Fibroblast of skin of left quadriceps (primary cell): ENCODE measurements at places on chromosomes 16 and 17.

DNA sequence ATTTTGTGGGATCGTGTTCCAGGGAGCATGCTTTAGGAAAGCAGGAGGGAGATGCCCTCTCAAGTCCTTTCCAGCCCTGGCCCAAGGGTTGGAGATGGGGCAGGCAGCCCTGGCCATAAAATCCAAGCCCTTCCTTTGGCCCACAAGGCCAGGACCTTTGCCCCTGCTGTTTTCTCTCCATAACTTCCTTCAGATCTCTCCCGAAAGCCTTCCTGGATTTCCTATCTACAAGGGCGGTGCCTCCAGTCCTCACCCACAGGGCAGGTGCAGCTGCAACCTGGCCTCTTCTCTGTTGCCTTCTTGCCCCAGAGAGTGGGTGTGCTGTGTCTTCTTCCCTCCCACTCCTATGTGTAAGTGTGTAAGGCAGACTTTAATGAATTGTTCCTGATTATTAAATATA, 8.5 kb upstream of the PDP2 start:
- no peak for DNase-seq

GRCh38 chr17:5615476-5615875, 31.2 kb upstream of the NLRP1 start:
- no peak for DNase-seq

GRCh38 chr16:69319381-69319780, 8.2 kb downstream of the VPS4A start:
- DNase-seq: no peak

DNA sequence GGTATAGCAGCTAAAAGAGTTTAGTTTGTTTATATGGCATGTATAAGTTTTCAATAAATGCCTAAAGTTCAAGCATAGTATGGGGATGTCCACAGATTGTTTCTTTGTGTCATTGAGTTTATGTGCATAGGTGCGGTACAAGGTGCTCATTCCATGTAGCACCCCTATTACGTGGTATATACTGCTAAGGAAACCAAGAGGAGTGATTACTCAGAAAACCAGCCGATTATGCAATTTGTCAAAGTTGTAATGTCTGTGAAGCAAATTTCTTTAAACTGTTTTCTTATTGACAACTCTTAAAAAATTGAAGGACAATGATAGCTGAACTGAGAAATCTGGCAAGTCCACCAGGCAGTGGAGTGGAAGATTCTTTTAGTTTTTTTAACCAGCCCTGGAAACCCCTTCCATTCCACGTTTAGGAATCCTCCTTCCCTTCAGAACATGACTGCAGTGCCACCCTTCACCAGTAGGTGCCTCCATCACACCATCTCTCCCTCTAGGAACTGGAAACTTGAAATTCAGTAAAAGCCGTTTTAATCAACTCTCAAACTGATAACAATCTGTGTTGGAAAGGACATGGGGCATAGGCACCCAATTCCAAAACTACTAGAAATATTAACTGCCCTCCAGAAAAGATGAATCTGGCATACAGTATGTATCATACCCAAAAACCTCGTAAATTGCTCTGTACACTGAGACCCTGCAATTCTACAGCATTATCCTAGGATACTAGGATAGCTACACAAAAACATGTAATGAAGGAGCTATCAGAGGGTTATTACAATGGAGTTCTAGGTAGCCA, 43.5 kb downstream of the REXO5 start:
- DNase-seq: peak; percentile 40

DNA sequence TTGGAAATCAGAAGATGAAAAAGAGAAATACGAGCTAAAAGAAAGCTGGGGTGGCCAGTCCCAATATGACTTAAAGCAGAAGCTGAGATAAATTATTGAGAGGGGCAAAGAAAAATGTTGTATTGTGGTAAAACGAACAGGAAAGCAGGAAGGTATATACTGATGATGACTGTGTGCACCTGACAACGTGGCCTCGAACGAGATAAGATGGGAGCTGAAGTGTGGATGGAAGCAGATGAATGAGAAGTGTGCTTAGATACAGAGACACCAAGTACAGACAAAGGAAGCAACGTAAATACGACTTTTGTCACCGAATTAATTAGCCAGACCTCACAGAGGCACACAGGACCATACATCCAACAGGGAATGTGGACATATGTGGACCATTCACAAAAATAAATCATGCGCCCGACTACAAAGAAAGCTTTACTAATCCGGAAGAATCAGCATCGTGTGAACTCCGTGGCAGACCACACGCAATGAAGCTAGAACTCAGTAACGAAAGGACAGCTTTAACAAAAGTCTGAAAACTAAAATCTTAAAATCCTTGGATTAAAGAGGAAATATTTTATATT, 218.7 kb downstream of the RPTOR start:
- DNase-seq: no peak

DNA sequence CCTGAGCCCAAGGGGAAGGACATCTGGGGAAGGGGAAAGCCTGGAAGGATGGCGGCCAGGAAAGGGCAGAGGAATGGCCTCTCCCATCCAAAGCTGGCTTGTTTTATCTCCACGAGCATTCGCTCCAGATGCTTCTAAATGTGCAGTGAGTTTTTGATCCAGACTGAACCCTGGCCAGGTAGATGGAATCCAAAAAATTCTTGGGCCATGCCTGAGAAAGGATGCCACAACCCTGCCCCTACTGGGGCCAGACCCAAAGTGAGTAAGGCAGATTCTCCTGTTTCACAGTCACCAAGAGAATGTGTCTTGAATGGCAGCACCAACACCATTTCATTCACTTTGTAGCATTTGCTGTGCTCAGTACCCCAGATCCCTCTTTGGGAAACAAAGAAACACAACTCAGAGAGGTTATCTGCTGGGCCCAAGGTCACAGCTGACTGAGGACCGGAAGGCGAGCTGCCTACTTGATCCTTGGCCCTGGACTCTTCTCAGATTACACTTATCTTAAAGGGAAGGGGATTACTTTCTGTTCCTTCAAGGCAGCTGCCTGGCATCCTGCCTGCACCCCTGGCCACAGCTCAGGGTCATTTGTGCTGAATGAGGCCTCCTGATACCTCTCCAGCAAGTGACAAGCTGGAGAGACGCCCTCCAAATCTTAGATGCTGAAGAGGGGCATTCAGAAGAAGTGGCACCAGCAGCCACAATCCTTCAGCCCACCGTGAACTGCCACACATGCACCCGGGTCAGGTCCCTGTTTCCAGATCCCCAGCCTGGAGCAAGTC, 3.6 kb downstream of the LRRC75A start:
- DNase-seq: no peak

- no peak for DNase-seq
Observed at GRCh38 chr16:6286176-6286575, 1046.5 kb upstream of the RBFOX1 start.

- no peak for DNase-seq
Observed at GRCh38 chr17:66535611-66536010, 233.2 kb downstream of the PRKCA start.

GRCh38 chr17:55820675-55821074, 69.8 kb downstream of the PCTP start:
- DNase-seq: no peak

DNA sequence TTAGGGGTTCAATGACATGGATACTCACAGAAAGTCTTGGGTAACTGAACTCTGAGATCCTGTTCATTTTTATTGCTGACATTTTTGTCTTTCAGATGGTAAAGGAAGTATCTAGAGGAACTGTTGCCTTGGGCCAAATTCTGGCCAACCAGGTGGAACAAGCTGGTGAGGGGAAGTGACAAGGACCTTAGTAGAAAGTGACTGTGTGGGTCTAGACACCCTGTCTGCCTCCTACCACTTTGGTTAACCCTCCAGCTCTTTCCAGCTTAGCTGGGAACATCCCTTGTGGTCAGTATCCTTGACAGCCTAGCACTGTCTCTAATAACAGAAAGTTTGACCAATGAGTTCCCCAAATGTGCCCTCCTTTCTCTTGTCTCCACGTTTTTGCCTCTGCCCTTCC, 28.8 kb upstream of the PRKCB start:
- no peak for DNase-seq

- DNase-seq: no peak
Observed at GRCh38 chr16:49462362-49462988, 88.9 kb downstream of the C16orf78 start.

GRCh38 chr17:21213638-21214014, 335 bp downstream of the TMEM11 start:
- DNase-seq: no peak

DNA sequence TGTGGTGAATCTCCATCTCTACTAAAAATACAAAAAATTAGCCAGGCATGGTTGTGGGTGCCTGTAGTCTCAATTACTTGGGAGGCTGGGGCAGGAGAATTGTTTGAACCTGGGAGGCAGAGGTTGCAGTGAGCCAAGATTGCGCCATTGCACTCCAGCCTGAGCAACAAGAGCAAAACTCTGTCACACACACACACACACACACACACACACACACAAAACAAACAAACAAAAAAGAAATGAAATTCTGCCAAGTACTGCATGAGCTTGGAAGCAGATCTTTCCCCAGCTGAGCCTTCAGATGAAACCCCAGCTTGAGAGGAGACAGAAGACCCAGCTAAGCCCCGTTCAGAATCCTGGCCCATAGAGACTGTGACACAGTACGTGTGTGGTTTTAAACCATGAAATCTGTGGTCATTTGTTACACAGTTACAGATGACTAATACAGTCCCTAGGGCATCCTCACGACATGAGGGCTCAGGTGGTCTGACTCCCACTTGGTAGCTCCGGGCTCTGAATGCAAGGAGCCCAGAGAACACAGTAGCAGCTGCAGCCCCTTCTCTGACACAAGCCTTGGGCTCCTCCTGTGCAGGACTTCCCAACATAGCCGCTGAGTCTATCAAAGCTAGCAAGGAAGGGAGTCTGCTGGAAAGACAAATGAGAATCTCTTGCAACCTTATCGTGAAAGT, 132.8 kb downstream of the SEC14L1 start:
- no peak for DNase-seq

- DNase-seq: no peak
Observed at GRCh38 chr16:14117051-14117450, 45.9 kb downstream of the MRTFB start.

- no peak for DNase-seq
Observed at GRCh38 chr17:79809530-79810129, 12.8 kb upstream of the CBX8 start.

- no peak for DNase-seq
Observed at GRCh38 chr16:66574531-66574930, 4.7 kb upstream of the CMTM2 start.

GRCh38 chr17:17398943-17399926, 77.6 kb upstream of the MED9 start:
- no peak for DNase-seq

- DNase-seq: no peak
Observed at GRCh38 chr16:66653581-66654350, 42.8 kb downstream of the CMTM4 start.

GRCh38 chr16:30964574-30965226, 7.1 kb downstream of the SETD1A start:
- no peak for DNase-seq

GRCh38 chr17:45902892-45903346, 8.6 kb downstream of the MAPT start:
- no peak for DNase-seq

- DNase-seq: no peak
Observed at GRCh38 chr16:77383606-77384187, 51.1 kb downstream of the ADAMTS18 start.

DNA sequence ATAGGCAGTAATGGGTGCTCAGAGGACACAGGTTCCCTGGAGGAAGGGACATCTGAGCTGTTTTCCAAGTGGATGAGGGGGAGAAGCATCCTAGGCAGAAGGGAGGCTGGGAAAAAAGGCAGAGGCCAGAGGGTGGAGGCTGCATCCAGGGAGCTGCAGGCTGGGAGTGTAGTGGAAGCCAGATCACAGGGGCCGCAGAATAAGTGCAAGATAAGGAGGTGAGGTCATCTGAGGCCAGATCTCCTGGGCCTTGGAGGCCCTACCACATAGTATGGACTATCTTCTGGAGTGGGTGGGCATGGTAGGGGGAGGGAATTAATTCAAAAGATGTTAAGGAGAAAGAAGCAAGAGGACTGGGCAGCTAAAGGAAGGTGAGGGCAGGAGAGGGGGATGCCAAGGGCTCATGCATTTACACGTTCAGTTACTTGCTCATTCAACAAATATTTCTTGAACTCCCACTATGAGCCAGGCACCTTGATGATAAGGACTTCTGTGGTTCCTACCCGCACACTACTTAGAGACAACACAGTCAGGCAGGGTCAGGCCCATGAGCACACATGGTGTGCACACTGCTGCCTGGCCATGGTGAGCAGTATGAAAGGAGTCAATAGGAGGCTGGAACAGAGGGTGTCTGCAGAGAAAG, 2.4 kb upstream of the RIPOR1 start:
- DNase-seq: no peak

DNA sequence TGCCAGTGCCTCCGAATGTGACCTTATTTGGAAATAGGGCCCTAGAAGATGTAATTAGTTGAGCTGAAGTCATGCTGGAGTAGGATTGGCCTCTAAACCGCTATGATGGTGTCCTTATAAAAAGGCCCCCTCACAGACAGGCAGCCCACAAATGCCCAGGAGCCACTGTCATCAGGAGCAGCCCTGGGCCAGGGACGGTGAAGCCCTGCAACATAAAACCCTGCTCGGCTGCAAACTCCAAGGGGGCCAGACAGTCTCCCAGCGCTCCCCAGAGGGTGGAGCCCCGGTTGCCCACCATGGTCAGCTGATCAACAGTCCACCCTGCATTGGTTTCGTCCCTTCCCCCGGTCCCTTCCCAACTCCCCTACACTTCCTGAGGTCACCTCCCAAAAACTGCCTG, 351.7 kb downstream of the FOXL1 start:
- DNase-seq: no peak

DNA sequence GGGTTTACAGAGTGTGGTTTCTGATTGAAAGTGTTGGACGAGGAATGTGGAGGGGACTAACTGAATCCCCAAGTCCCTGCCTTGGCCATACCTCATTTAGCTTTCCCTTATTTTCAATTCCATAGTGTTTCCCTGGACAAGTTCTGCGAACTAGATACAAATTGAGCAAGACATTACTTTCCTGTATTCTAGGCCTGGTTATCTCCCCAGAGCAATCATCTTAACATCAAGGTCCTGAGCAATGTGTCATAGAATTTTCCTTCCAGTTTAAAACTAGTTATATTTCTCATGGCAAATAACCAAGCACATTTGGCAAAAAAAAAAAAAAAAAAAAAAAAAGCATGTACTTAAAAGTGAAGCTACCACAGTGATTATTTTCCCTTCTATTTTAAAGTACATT, 330.1 kb downstream of the CDH11 start:
- DNase-seq: peak; percentile 13
